ENCODE measurements at places on chromosomes 7 and 10. TPM values are rescaled to one million over a fixed set of nuclear protein-coding genes. Genes with fewer than 3 reads are reported as not detected.

DNA sequence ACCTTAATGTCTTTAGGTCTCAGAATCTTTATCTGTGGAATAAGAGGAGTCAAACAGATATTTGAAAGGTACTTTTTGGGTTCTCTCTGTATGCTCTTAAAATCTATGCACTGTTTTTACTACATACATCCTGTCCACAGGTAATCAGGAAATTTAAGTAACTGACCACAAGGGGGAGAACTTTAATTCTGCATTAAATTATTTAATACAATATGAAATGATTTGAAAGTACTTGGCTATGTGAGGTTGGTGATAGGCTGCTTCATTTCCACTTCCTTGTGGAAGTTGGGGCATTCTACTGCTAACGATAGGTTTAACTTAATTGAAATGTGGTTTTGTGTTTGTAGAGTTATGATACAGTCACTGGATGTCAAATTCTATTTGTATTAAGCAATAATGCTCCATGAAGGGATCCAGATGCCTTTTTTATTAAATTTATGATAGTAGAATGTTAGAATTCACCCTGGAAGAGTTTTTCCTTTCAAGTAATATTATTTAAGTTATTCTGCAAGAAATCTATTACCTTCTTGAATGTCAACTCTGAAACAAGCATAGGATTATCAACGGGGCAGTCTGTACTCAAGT, 6.0 kb downstream of the TEX47 start:
- DNase-seq, result no peak

- no peak for DNase-seq
Observed at GRCh38 chr10:104045151-104046089, 40.3 kb downstream of the COL17A1 start.

GRCh38 chr7:24573554-24574338, 494 bp downstream of the PALS2 start:
- peak; percentile 42 for DNase-seq

GRCh38 chr10:75624638-75625037, 193.2 kb downstream of the LRMDA start:
- no peak for DNase-seq

DNA sequence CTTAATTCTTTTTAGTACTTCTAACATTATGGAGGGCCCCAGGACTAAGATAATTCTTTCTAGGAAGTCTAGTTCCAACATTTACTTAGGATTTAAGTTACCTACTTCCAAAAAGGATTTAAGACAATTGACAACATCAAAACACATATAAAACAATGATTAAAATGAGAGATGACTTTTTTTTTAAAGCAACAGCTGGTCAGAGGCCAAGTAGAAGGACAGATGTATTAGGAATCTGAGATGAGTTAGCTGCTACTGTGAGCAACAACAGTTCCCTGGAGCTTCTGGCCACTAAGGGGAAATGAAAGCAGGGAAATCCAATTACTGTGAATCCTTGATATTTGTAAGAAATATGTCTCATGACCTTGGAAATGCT, 222.3 kb downstream of the PHTF2 start:
- no peak for DNase-seq

DNA sequence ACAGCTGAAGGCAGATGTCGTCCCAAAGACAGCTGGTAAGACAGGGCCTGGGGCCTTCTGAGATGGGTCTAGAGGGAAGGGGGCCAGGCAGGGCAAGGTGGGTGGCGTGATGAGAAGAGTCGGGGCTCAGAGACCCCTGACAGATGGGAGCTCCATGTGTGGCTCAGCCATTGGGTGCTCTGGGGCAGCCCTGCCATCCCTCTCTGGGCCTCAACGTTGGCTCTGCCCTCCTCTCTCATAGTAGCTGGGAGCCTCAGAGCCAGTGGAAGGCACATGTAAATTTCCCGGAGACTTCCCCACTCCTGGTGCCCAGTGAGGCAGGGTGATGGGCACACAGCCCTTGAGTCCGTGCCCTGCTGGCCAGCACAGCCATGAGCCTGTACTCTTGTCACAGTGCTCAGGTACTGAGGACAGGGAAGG, 1.8 kb downstream of the PPIF start:
- no peak for DNase-seq

DNA sequence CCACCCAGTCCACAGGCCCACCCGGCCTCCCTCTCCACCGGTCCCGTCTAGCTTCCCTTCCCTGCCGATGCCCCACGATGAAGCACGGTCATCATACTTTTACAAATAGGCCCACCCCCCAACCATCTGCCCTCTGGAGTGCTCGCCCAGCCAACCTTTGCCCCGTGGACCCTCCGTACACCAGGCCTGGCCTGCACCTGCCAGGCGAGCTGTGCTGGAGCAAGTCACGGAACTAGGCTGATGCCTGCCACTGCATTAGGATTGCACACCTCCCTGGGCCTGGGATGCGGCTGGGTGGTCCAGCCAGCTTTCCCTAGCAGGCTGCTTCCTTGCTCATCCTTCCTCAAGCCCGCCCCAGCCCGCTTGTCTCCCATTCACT, 44.7 kb downstream of the PPIF start:
- DNase-seq, result peak; percentile 13

CALML5 gene
- not detected for total RNA-seq

DNA sequence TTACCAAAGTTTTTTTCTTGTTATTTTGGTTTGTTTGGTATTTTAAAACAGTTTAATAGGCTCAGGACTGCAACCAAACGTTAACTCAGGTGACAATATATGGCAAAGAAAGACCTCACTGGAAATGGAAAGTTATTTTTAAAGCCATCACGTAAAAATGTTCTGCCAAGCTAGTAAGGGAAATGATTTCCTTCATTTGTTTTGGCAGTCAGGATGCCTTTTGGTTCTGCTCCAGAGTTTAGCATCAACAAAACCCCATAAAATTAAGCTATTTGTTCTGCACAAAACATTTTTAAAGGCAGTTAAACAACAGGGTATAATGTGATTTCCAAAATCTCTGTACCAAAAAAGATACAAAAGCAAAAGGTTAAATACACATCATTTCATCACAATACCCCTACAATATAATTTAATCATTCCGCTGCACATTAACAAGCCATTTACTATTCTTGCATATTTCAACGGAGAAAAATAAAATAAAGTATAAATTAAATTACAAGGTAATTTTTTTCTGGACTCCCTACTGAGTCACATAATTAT, 172.4 kb downstream of the SEMA3E start:
- DNase-seq, result no peak

NRBF2 gene
- 8.9 TPM for total RNA-seq

GRCh38 chr10:47322300-47323061, at the start of gene GDF2:
Gene GDF2 (plus strand): TSS chr10:47322454. CDS start chr10:47322669, 215 bp downstream.
- DNase-seq, result no peak

GRCh38 chr10:125158601-125159485, 1.5 kb downstream of the CTBP2 start:
- DNase-seq, result peak; percentile 71

DNA sequence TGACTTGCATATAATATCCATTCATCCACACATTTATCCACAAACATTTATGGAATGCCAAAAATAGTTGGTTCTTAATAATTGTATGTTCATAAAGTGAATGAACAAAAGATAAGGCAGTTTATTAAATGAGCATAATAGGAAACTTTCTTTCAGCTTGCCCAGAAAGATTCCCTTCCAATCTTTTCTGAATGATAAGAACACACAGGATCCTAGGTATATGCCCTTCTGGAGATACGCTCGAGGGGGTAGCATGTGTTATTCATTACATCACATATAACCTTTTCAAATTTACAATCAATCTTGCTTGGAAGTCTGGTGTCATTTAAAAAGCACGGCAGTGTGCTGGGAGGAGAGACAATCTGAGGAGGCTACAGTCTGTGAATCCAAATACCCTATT, 80.4 kb upstream of the PDK4 start:
- no peak for DNase-seq

DNA sequence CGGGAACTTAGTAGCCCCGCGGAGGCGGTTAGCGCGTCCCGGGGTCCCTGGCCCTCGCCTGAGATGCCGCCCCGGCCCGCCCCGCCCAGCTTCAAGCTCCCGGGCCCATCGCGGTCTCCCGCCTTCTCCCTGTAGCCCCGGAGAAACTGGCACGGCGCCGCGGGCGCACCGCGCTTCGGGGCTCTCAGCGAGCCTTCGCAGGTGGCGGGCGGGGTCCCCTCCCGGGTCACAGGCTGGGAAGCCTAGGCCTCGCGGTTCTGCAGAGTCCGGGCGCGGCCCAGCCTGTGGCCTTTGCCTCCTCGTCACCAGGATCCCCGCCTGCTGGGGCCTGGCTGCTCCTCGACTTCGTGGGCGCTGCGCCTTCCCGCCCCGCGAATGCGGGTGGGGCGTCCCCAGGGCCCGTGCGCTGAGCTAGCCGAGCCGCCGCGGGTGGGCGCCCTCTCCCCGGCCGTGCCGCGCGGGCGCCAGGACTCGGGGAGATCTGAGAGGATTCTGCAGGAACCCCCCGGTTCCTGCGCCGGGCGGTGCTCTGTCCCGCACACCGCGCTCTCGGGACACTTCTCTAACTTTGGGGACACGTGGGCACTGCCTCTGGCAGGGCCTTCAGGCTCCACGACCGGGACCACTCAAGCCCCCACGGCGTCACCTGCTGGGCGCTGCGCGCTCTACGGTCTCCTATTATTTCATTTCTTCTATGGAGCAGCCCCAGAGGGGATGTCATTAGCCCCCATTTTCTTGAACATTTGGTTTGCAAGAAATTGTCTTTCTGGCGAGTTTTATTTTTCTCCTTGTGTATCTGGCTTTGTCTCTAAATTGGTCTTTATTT, 682 bp upstream of the RGS10 start:
- DNase-seq, result peak; percentile 61

SGPL1 gene
- total RNA-seq, result 8.2 TPM

DNA sequence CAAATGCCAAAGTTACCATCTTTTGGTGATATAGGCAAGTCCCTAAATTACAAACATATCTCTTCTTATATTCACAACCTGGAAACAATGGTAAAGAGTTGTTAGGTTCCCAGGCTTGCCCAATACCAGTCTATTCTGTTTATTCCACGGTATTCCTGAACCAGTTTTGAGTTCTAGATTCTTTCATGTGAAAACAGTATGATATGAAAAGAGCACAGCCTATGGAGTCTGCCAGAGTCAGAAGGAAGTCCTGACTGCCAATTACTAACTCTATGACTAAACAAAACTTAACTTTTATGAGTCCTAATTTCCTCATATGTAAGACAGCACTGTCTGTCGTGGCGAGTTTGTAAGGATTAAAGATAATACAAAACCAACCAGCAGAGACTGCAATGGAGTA, 5.6 kb downstream of the ABI1 start:
- no peak for DNase-seq

GRCh38 chr10:62689712-62690111, 114.8 kb upstream of the ADO start:
- DNase-seq, result no peak

DNA sequence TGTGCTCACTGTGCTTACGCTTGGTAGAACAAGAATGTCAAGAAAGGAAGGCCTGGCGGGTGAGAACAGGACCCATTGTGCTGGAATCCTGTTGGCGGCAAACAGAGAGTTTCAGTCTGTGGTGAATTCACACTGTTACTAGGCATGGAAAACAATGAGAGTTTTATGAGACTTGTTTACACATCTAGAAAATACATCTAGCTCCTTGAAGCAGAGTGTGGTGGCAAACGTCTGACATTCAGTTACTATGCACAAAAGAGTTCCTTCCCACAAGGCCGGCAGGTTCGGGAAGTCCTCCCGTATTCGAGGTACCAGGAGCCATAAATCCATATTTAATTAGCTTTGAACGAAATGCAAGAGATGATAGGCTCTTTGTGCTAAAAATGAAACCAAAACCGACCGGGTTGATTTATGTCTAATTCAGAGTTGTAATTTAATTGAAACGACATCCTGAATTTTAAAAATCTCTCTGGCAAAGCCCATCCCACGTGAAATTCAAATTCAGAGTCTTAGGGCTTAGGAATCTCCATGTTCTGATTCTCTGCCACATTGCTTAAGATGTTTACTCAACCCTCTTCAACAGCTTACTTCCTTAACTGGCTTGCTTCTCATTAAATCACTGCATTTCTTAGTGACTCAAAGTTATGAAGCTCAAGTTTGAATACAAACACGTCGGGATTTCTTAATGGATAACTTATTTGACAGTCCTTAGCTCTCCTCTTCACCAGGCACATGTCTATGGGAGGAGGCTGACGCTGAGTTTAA, 299.9 kb upstream of the PITRM1 start:
- DNase-seq, result no peak

Data from left ventricle myocardium inferior (tissue), 1 donor.